Endothelial cell (in vitro differentiated cells): ENCODE measurements at places on chromosomes 1 and 21. TPM values are rescaled to one million over a fixed set of nuclear protein-coding genes. Genes with fewer than 3 reads are reported as not detected.

The IFI44L gene
- 0.59 TPM for total RNA-seq

The AQP10 gene
- not detected for total RNA-seq

The CDA gene
- 1.1 TPM for total RNA-seq

The SH2D5 gene
- 0.26 TPM for total RNA-seq

The PADI2 gene
- 0.28 TPM for total RNA-seq

The OR2T12 gene
- total RNA-seq, result not detected

The MSH4 gene
- 0.44 TPM for total RNA-seq

The KPNA6 gene
- total RNA-seq, result 95.3 TPM

The SHISA4 gene
- 0.85 TPM for total RNA-seq

The A3GALT2 gene
- total RNA-seq, result not detected

DNA sequence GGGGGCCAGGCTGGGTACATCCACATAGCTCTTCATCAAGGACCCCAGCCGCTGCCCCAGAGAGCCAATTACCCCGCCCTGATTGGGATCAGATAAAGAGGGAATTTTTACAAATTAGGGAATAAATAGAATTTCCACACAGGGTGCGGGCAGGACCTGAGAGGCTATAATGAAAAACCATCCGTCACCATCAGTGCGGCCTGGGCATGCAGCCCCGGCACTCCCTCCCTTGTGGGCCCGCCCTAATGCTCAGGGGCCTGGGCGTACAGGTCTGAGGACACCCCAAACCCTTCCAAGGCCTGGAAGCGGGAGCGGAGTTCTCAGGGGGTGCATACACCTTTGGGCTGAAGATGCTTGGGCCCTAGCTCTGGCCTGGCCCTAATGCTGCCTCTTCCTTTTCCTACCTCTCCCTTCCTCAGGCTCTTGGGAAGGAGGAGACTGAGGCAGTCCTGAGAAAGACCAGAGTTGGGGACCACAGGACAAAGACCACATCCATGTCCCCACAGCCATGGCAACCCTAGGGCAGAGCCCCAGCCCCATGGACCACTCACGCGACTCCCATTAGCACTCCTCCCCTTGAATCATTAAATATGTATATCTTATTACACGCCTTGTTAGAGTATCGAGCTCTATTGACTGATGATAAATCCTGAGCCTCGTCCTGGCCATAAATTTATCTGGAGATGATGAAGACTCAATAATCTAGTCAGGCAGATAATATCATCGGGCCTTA, 16.3 kb downstream of the DMAP1 start:
- H3K4me1 ChIP-seq, result no peaks in the 10 kb centered on the region
- peaks cover 2% of the 10 kb centered on the region for H3K27me3 ChIP-seq
- no peak overlapping the region for H3K4me3 ChIP-seq

- peaks cover 4% of the 10 kb centered on the region for H3K36me3 ChIP-seq
- peaks cover 15% of the 10 kb centered on the region for H3K27me3 ChIP-seq
- peaks cover 23% of the 10 kb centered on the region for H3K4me1 ChIP-seq
- no peak overlapping the region for H3K27ac ChIP-seq
- no peak overlapping the region for H3K4me3 ChIP-seq
- peak; percentile 87 for DNase-seq
These were observed 23.8 kb downstream of the KNCN start for GRCh38 chr1:46527474-46528296.

GRCh38 chr1:200738949-200739651, 407 bp downstream of the CAMSAP2 start:
- peaks cover 10% of the 10 kb centered on the region for H3K27me3 ChIP-seq
- peak overlapping the region; percentile 99 for H3K27ac ChIP-seq
- H3K4me3 ChIP-seq, result peak overlapping the region; percentile 99
- DNase-seq, result peak; percentile 78
- H3K36me3 ChIP-seq, result peaks cover 7% of the 10 kb centered on the region
- H3K4me1 ChIP-seq, result peaks cover 17% of the 10 kb centered on the region

GRCh38 chr1:234509457-234510328, 30.7 kb upstream of the TARBP1 start:
- no peak for DNase-seq
- peaks cover 6% of the 10 kb centered on the region for H3K4me1 ChIP-seq
- H3K36me3 ChIP-seq, result no peaks in the 10 kb centered on the region
- peaks cover 2% of the 10 kb centered on the region for H3K27me3 ChIP-seq

DNA sequence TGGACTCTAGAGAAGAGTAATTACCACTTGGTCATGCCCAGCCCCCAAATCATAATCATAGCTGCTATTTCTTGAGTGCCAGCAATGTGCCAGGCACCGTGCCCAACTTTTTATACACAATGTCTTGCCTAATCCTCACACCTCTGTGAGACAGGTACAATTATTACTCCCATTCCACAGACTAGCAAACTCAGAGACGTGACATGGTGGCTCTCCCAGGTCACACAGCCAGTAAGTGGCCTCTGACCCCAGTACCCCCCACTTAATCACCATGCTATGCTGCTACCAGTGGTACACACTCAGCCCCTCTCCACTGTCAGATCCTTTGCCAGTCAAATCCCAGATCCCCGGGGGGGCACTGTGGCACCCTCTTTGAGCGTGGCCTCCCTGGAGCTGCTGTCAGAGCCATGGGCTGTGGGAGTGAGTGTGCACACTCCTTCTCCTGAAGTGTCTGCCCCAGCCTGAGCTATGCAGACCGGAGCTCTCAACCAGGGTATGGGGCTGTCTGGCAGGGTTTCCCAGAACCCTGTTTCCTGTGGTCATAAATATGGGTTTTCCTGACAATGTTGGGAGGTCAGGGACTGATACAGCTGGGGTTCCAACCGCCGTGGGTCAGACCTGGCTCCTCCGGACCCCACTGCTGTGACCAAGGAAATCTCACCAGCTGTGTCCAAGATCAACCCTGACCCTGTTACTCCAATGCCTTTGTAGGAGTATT, 51.8 kb downstream of the LACTBL1 start:
- H3K36me3 ChIP-seq, result no peaks in the 10 kb centered on the region
- H3K4me1 ChIP-seq, result no peaks in the 10 kb centered on the region
- H3K27ac ChIP-seq, result no peak overlapping the region
- H3K4me3 ChIP-seq, result no peak overlapping the region

DNA sequence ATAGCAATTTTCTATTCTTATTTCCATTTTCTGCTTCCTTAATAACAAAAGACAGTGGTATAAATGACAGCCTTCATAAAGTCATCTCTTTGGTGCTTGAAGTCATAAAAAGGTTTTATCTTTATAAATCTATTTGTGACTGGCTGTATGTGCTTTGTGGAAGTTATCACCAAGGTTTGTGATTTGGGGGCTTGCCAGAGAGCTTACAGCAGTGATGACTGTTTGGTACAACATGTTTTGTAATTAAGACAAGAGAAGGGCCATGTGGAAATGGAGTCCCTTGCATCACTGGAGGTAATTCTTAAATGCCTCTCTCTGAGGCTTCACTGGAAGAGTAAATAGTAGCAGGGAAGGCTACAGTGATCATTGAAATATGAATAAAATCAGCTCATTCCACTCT, 2.7 kb downstream of the SLC35F3 start:
- H3K4me3 ChIP-seq, result no peak overlapping the region
- DNase-seq, result no peak
- peaks cover 10% of the 10 kb centered on the region for H3K4me1 ChIP-seq

- no peak overlapping the region for H3K4me3 ChIP-seq
- H3K4me1 ChIP-seq, result no peaks in the 10 kb centered on the region
- DNase-seq, result no peak
- no peaks in the 10 kb centered on the region for H3K36me3 ChIP-seq
These were observed 873.1 kb upstream of the TMPRSS15 start for GRCh38 chr21:19276665-19277064.

GRCh38 chr1:197778366-197778945, 3.2 kb upstream of the DENND1B start:
- H3K36me3 ChIP-seq, result peaks cover 4% of the 10 kb centered on the region
- no peaks in the 10 kb centered on the region for H3K27me3 ChIP-seq
- no peak overlapping the region for H3K4me3 ChIP-seq

DNA sequence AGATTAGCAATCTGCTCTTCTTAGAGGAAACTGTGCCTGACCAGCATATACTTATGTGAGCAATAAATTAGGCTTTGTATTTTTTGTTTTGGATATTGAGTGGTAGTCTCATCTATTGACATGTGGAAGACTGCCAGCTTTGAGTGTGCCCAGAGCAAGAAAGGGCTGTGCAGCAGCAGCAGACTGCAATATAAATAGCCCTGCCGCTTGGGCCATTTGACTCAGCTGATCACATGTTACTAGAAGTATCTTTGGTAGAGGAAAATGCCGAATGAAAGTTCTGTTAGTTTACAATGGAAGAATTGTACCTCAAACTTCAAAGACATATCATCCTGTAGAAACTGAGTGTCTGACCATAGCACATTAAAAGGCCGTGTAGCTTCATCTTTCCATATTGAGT, 9.1 kb upstream of the PSMB2 start:
- H3K4me1 ChIP-seq, result no peaks in the 10 kb centered on the region
- no peak for DNase-seq
- no peak overlapping the region for H3K27ac ChIP-seq

DNA sequence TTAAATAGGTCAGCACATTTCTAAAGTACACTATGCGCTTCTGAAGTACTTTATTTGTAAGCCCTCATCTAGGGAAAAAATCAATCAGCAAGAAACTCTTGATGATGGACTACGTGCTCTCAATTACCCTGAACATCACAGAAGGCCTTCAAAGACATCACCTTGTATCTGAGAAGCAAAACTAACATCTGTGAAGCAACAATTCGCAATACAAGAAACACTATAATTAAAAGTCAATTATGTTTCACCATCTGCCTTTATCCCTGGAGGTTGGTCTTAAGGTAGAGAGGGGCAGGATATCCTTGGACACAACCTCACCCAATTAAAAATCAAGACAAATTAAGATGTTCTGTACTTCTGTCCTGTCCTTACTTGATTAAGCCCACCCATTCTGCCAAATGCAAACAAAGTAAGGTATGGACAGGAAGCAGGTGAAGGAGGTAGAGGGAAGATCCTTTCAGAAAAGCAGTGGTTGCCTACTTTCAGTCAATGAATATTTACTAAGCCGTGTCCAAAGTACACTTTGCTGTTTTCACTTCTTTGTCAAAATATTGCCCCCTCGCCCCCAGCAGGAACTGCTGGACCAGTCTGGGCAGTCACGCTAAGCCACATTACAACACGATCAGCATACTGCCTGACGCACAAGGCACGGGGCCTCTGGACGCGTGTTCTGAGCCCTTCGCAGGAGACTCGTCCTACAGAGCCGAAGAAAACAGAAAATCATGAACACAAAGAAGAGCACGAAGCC, 887 bp downstream of the SLC19A2 start:
- H3K27me3 ChIP-seq, result peaks cover 8% of the 10 kb centered on the region
- H3K4me1 ChIP-seq, result peaks cover 36% of the 10 kb centered on the region
- peak overlapping the region; percentile 90 for H3K27ac ChIP-seq
- no peaks in the 10 kb centered on the region for H3K36me3 ChIP-seq
- peak overlapping the region; percentile 97 for H3K4me3 ChIP-seq
- no peak for DNase-seq

GRCh38 chr1:95095833-95096217, 21.3 kb upstream of the TLCD4 start:
- no peak overlapping the region for H3K27ac ChIP-seq
- no peaks in the 10 kb centered on the region for H3K36me3 ChIP-seq
- H3K27me3 ChIP-seq, result peaks cover 2% of the 10 kb centered on the region

DNA sequence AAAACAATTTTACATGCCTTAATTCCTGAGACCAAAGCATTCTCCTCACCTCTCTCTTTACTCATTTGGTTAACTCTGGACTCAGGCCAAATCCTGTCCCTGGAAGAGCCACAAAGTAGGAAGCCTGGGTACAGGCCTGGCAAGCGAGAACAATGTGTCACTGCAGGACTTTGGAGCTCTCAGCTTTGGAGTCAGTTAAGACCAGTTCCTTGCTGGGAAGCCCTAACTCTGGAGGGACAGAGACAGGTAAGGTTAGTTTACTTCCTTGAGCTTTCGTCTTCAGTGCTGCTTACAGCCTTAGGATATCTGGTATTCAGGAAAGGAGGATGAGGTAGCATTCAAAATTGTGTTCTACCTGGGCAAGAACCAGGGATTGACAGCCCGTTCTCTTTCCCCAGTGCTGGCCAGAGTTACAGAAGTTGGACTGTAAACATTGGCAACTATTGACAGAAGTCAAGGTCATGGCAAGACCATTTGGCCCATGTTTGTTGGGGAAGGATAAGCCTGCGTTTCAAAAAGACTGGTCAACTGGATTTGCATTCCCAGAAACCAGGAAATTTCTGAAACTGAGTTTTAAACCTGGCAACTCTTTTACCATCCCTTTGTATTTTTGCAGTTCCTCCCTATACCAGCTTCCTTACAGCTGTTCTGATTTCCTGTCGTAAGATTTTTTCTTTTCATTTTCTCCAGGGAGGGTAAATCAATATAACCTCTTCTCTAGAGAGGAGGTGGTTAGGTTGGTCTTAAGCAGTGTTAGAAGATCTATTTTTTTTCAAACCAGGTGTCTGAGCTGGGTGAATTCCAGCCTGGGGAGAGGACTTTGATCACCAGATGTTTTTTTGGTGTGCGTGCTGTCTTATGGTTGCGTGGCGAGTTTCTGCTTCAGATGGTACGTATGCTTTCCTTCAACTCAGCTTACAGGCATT, at the start of gene C4BPB:
TSS of gene C4BPB (plus strand) at position 160 of the 926 bp plus-strand sequence. CDS start at position 832, 672 bp downstream.
- H3K27ac ChIP-seq, result no peak within 1 kb of the TSS
- H3K4me3 ChIP-seq, result no peak within 1 kb of the TSS
- H3K36me3 ChIP-seq, result no peaks in the 10 kb centered on the region

- H3K36me3 ChIP-seq, result no peaks in the 10 kb centered on the region
- peaks cover 1% of the 10 kb centered on the region for H3K27me3 ChIP-seq
- no peak overlapping the region for H3K4me3 ChIP-seq
These were observed 388.6 kb downstream of the RWDD3 start for GRCh38 chr1:95622609-95623008.

GRCh38 chr1:239858057-239858456, 233.6 kb upstream of the FMN2 start:
- no peaks in the 10 kb centered on the region for H3K27me3 ChIP-seq
- no peak overlapping the region for H3K27ac ChIP-seq
- H3K36me3 ChIP-seq, result peaks cover 9% of the 10 kb centered on the region
- peaks cover 7% of the 10 kb centered on the region for H3K4me1 ChIP-seq

GRCh38 chr1:31977385-31978131, 36.1 kb upstream of the KHDRBS1 start:
- peak; percentile 46 for DNase-seq
- no peak overlapping the region for H3K27ac ChIP-seq
- H3K4me1 ChIP-seq, result peaks cover 14% of the 10 kb centered on the region
- no peak overlapping the region for H3K4me3 ChIP-seq

GRCh38 chr1:208437401-208437800, 193.2 kb upstream of the PLXNA2 start:
- no peak overlapping the region for H3K27ac ChIP-seq
- no peak overlapping the region for H3K4me3 ChIP-seq
- DNase-seq, result no peak
- H3K27me3 ChIP-seq, result no peaks in the 10 kb centered on the region

GRCh38 chr1:231420299-231420958, 1.7 kb downstream of the EGLN1 start:
- peaks cover 41% of the 10 kb centered on the region for H3K4me1 ChIP-seq
- peak overlapping the region; percentile 95 for H3K27ac ChIP-seq
- H3K4me3 ChIP-seq, result peak overlapping the region; percentile 97
- peak; percentile 11 for DNase-seq
- peaks cover 16% of the 10 kb centered on the region for H3K27me3 ChIP-seq

GRCh38 chr1:18898567-18898966, 3.8 kb downstream of the ALDH4A1 start:
- H3K27ac ChIP-seq, result no peak overlapping the region
- peaks cover 6% of the 10 kb centered on the region for H3K36me3 ChIP-seq
- H3K4me3 ChIP-seq, result no peak overlapping the region
- DNase-seq, result no peak
- peaks cover 29% of the 10 kb centered on the region for H3K4me1 ChIP-seq
